Activated CD8-positive, alpha-beta T cell treated with anti-CD3 and anti-CD28 coated beads, Interleukin-2, amount 10 ng/mL, durations not matched to agents 7 days and 5 days (primary cell): ENCODE measurements at places on chromosomes 1 and 21. TPM values are rescaled to one million over a fixed set of nuclear protein-coding genes. Genes with fewer than 3 reads are reported as not detected.

NBPF6 gene
- not detected for total RNA-seq

KCNJ9 gene
- not detected for total RNA-seq

KLF17 gene
- not detected for total RNA-seq

UBIAD1 gene
- total RNA-seq, result 30.8 TPM

WDR26 gene
- total RNA-seq, result 66.2 TPM

DMRTA2 gene
- total RNA-seq, result not detected

FCRL1 gene
- total RNA-seq, result not detected
